T-cell (primary cell): ENCODE measurements at places on chromosomes 11 and 22.

DNA sequence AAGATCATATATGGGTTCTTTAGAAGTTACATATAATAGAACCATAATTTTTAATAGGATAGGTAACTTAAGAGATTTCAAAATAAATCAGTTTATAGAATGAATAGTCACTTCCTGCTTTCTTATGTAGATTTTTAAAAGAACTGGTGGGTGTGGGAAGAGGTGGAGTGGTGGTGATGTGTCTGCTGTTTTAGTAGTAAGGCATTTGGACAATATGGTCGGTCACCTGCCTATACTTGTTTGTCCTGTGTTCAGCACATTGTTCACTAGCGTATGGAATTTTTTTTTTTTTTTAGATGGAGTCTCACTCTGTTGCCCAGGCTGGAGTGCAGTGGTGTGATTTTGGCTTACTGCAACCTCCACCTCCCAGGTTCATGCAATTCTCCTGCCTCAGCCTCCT lies 39.3 kb downstream of the CCDC81 start:
- DNase-seq: no peak

DNA sequence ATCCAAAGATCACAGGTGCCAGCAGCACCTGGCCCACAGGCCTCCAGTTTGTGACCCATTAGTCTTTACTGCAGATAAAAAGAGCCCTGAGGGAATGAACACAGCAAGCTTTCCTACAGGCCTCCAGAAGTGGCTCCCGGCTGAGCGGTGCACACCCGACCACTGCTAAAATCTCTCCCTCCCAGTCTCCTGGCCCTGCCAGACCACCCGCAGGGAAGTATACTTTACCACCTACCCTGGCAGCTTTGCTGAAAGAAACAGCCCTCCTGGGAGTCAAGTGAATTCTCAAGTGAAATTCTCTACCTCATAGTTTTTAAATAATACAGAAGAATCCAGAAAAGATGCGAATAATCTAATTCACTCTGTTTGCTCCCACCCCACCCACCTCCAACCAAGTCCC lies 15.4 kb upstream of the MTNR1B start:
- DNase-seq: no peak

GRCh38 chr11:60786811-60787567 lies 1.9 kb downstream of the MS4A10 start:
- DNase-seq: no peak

DNA sequence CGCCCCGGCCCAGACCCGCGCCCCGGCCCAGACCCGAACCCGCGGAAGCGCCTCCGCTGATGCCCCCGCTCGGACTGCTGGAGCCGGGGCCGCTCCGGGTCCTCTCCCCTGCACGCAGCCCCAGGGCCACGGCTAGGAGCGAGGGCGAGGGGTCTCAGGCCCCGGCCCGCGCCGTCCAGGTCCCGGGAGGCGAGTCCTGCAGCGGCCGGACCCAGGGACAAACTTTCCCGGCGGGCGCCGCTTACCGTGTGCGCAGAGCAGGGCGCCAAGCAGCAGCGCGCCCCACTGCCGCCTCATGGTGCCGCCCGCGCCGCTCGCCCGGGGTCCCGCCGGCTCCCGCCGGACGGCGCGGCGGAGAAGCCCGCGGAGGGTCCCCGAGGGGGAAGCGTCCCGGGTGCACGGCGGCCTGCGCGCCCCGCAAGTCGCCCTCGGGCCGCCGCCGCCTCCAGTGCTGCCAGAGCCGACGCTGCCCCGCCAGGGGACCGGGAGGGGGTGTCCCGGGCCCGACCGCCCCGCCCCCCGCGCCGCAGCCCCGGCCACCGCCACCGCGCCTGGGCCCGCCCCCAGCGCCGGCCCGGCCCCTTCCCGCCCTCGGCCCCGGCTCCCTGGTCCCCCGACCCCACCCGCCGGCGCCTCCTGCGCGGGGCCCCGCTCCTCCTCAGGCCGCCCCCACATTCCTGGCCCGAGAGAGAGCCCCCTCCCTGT lies at the start of gene LRP4:
LRP4 (minus strand) TSS at position 468 of the 705 bp plus-strand sequence; CDS start at position 297, 171 bp downstream.
- DNase-seq: no peak

DNA sequence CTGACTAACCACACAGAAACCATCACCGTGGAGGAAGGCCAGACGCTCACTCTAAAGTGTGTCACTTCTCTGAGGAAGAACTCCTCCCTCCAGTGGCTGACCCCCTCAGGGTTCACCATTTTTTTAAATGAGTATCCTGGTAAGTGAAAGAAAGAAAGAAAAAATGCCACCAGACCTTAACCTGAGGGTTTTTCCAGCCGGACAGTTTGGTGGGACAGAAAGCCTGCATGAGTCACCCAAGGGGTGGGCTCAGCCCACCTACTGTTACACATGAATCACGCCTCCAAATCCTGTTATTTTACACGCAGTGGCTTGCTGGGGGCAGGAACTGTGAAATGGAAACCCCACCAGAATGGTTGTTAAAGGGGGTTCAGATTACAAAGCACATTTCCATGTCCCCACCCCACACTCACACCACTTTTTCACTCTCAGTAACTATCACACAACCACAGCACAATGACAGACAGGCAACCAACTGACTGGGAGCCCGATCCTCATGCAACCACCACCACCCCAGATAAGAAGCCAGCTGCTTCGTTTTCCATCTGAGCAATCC lies 11.9 kb downstream of the CRTAM start:
- DNase-seq: peak; percentile 4

DNA sequence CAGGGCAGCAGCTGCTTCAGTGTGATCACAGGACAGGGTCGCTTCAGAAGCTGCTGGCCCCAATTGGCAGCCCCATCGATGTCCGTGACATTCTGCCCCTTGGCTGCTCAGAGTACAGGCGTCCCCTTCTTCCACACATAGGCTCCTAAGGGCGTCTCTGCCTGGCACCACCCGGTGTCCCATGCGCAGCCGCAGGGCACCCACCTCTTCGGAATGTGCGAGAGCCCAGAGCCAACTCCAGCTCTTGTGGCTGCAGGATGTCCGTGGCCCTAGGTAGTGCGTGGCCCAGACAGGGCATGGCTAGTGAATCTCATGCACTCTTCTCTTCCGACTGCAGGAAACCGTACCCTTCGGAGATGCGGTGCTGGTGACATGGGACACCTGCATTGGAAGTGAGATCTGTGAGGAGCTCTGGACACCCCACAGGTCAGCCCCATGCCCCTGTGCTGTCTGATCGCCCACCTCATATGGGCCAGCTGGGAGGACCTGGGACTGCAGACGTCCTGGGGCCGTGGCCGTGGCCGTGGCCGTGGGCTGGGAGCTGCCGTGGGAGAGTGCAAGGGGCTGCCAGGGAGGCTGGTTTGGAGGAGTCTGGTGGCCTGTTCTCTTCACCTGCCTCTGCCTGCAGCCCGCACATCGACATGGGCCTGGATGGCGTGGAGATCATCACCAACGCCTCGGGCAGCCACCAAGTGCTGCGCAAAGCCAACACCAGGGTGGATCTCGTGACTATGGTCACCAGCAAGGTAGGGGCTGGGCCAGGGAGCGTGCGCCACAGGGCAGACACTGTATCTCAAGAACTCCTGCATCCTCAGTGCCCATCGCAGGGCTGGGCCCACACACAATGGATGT lies 20.2 kb downstream of the NADSYN1 start:
- DNase-seq: no peak

GRCh38 chr11:73950869-73951710 lies at the start of gene DNAJB13:
TSS of gene DNAJB13 (plus strand) at chr11:73951026. CDS start at chr11:73951070, 44 bp downstream.
- no peak for DNase-seq

- DNase-seq: no peak
These were observed 42.9 kb downstream of the TECTA start for GRCh38 chr11:121143921-121144320.

DNA sequence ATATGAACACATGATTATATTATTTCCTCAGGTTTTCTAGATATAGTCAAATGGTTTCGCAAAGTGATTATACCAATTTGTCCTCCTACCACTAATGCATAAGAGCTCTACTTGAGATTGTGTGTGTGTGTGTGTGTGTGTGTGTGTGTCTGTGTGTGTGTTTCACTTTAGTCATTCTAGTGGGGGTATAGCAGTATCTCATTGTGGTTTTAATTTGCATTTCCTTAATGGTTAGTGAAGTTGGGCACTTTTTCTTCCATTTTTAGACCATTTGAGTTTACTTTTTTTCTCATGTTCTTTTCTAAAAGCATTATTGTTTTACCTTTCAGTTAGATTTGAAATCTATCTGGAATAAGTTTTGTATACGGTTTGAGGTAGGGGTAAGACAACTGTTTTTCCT lies 12.9 kb downstream of the CAPN5 start:
- DNase-seq: no peak

DNA sequence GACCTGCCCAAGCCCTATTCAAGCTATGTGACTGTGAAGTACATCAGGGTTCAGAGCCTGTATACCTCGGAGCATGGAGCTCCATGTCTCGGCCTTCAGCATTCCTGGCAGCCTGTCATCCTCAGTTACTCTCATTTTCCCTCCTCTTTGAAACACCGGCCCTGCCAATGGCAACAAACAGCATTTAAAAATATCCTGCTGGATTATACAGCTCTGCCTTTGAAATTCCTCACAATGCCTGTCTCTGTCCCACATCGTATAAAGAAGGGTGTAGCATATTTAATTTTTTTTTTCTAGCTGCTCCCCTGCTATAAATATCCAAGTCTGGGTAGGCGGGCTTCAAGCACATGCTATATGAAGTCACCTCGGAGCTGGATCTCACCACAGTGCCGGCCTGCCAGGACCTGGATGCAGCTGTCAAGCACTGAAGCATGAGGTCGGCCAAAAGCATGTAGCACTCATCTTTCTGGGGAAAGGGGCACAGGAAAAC lies 11.8 kb downstream of the ABTB2 start:
- DNase-seq: no peak

DNA sequence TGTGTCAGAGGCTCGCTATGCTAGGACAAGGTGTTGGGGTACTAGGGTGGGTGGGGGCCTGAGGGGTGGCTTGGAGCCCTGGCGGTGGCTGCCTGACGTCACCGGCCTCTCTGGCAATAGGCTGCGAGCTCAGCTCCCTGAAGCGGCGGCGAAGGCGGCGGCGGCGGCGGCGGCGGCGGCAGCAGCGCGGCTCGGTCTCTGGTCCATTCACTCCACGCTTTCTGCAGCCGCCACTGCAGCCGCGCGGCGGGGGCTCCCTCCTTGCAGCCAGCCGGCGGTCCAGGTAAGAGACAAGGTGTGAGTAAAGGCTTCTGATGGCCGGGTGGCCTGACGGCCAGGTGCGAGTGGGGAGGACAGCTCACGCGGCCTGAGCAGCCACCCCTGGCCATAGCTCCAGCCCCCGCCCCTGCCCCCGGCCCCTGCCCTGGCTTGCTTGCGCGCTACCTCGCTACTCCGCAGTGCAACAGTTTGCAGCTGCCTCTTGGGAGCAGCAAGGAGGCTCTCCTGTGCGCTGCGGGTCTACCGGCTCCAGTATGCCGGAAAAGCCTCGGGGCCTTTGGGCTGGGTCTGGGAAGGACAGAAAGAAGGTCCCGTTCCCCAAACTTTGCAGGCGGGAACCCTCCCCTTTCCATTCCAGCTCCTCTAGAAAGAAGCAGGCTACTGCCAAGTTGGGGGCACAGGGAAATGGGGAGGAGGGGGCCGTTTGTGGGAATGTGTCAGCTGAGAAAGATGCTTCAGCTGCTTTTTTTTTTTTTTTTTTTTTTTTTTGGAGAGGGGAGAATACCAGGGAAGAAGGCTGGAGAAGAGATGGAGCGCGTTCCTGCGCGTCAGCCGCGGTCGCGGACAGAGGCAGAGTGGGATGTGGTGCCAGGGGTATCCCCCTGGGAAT lies at the start of gene C11orf87:
C11orf87 (plus strand) TSS at position 210 of the 889 bp plus-strand sequence. CDS start 1,444 bp downstream, outside the sequence.
- no peak for DNase-seq

DNA sequence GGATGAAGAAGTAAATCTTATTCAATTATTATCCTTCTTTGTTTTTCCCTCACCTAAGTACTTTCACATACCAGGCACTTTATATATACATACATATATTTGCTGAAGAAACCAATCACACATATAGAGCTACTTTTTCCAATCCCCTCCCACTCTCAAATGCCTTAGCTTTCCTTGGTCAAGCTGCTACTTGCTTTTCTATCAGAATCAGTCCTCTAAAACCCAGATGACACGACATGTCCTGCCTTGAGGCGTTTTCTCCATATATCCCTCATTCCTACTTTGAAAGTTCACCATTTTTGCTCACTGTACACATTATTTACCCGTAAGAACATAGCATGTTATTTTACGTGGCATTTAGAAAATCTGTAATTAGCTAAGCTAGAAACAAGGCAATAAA lies 5.4 kb downstream of the RAB38 start:
- no peak for DNase-seq

GRCh38 chr11:115333949-115334348 lies 170.3 kb downstream of the CADM1 start:
- no peak for DNase-seq

DNA sequence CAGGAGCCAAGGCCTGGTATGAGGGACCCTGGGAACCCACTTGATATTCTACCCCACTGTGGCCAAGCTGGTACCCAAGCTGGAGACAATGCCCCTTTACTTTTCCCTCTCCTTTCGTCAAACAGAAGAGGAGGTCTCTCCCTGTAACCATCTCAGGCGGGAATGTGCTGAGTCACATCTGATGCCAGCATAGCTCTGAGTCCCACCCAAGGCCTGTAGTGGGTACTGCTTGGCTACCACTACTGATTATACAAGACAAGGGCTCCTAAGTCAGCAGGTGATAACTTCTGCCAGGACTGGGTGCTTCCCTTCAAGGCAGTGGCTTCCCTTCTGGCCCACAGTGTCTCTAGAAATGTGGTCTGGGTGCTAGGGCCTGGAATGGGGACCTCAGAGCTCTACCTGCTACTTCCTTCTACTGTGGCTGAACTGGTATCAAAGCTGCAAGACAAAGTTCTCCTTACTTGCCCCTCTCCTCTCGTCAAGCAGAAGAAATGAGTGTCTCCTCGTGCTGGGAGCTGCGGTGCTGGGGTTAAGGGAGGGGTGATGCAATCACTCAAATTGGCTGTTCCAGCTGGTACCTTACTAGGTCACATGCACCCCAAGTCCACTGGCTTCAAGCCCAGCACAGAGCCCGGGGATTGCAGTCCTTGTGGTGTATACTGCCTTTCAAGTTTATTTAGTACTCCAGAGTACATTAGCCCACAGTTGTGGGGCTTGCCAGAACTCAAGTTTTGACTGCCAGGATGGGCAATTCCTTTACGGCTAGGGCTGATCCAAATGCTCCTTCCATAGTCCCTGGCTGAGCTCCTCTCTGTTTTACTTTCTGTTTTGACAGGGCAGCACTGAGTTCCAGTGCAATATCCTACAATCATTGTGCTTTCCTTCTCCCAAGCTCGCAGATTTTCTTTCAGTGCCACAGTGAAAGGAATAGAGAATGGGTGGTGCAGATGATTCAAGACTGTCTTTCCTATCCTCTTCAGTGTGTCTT lies 419.7 kb upstream of the CNTN5 start:
- DNase-seq: no peak
